ENCODE measurements at places on chromosomes 6 and 20.

DNA sequence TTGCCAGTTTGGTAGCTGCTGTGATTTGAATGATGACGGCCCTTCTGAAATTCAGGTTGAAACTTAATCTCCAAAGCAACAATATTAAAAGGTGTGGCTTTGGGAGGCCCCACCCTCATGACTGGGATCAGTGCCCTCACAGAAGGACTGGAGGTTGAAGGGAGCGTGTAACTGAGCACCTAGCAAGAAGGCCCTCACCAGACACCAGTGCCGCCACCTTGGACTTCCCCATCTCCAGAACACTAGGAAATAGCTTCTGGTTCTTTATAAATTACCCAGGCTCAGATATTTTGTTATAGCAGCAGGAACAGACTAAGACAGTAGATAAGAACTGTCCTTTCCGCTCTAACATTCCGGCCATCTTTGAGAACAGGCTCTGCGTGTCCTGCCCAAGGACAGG lies 243.1 kb downstream of the DLL1 start:
- DNase-seq = no peak

DNA sequence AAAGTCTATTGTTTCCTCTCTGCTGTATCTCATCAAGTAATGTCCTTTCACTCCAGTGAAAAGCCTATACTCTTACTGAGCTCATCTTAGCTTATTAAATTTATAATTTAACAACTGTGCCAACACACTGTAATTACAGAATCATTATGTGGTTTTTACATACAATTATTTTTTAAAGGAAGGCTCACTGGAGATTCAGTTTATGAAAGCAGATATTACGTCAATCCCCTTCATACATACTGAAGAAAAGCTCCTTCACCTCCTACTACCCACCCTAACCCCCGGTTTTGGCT lies 28.1 kb downstream of the ARHGAP18 start:
- DNase-seq = no peak

DNA sequence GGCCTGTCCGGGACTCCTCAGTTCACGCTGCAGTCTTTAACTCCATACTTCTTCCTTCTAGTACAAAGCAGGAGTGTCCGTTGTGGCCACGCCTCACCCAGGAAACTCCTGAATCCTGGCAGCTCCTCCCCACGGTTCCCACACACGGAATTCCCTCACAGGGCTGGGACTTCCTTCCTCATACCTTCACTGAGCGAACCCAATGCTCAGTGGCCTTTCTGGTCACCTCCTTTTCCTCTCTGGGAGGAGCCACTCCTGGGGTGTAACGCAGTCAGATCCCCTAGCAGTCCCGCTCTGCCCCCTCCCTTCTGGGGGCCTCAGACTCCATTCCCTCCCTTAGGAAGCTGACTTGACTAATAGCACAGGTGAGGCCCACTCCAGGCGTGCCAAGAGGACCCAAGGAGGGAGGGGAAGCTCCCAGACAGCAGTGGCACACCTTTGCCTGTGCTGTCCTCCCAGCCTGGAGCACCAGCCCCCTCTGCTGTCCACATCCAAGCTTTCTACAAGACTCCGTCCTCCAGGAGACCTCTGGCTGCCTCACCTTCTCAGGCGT lies at the start of gene SLC52A3:
Gene SLC52A3, minus strand, starts transcription at position 75 of the 553 bp plus-strand sequence. CDS start 2,726 bp downstream, outside the sequence.
- DNase-seq = peak; percentile 79

DNA sequence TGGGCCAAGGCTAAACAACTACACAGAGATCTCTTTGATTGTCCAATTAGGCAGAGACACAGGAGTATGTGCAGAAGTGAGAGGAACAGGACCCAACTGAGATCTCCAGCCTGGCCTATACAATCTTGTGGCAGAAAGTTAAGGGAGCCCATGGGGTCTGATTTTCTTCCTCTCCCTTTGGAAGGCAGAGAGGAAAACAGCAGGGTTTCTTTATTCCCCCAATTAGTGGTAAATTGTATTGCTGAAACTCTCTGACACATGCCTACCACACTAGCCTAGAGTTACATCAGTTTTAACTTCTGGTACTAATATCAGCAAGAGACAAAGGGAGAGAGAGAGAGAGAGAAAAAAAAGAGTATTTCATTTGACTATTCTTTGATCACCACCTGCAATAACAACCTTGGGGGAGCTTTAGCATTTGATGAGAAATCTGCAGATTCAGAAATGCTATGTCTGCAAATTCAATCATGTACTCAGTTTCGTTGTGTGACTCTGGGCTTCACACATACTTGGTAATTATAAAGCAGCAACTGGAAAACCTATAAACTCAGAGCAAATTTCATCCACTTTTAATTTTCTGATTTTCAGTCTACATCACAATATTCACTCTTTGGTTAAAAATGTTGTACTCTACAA lies 260.3 kb upstream of the SPTLC3 start:
- DNase-seq = no peak

- DNase-seq = no peak
Observed at GRCh38 chr20:19099596-19100545, 112.6 kb upstream of the SLC24A3 start.
